Daoy (cell line): ENCODE measurements at places on chromosomes 3 and 15.
A peak's percentile ranks its signal among the peaks of the same experiment; 100 is the strongest.

GRCh38 chr3:26768068-26768651, 145.6 kb downstream of the LRRC3B start:
- no peak for DNase-seq

DNA sequence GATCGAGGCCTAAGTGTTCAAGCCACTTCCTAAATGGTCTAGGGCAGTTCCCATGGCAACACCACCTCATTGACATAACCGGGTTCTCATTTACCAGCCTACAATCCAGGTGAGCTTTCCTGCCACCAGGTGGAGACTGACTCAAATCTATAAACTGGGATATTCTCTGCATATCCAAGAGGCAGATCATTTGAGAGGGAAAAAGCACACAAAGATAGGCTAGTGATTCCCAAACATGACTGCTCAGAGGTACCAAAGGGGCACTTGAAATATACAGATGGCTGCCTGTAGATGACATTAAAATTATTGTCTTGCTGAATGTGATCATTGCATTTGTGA, 141.3 kb upstream of the PROK2 start:
- DNase-seq, result peak; percentile 11

GRCh38 chr3:149909923-149910322, 60.8 kb downstream of the PFN2 start:
- no peak for DNase-seq

DNA sequence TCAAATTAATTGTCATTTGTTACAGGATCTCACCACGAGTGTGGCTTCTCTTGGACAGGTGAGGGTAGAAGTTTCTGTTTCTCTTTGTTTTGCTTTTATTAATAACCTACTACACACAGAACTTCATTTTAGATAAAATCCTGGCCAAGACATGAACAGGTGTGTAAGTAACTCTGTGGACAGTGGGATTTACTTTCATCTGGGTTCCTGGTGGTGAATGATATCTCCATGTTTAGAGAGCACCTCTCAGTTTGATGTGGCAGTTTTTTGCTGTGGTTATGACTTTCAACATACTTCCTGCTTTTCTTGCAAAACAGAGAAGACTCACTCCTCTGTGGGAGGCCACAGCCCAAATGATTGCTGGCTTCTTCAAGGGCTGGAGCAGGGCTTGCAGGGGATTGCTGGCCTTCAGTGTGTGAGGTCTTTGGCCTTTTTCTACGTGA, 71.1 kb upstream of the XCR1 start:
- DNase-seq, result peak; percentile 7

DNA sequence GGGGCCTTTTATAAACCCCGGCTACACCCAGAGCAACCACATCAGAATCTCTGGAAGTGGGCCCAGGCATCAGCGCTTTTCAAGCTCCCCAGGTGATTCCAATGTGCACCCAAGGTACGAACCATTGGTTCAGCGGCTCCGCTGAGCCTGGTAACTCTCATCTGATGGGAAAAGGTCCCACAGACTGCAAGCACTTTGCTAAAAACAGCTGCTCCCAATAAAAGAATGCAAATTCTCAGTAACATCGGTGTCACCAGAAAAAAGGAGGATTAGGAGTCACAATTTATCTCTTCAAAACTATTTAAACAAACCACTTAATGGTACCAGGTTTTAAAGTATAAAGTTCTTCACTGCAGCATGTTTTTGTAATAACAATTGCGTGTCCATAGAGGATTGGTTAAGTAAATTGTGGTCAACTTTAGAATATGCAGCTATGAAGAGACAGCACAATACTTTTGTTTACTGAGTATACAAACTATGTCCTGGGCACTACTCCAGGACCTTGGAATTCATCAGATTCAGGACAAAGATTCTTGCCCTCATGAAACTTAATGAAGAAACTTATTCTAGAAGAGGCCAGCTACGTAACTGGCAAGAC, 660.7 kb upstream of the ADAMTS9 start:
- DNase-seq, result no peak

- peak; percentile 35 for DNase-seq
These were observed 34.4 kb upstream of the MEIS2 start for GRCh38 chr15:37134699-37135131.

DNA sequence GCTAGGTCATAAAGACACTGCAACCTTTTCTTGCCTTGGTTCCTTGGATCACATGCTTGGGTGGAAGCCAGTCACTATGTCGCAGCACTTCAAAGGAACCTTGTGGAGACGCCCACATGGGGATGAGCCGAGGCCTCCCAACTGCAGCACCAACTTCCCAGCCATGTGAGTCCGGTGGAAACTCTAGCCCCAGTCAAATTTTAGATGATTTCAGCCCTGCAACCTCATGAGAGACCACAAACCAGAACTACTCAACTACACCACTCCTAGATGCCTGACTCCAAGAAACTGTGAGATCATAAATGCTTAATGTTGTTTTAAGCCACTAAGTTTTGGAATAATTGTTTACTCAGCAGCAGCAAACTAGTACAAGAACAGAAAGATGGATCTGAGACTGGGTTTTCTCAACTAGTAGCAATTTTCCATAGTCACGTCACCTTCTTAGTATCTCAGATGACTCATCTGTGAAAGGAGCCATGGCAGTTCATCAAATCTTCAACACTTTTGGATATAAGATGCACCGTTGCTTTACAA, 86.5 kb downstream of the MB21D2 start:
- DNase-seq, result peak; percentile 86

DNA sequence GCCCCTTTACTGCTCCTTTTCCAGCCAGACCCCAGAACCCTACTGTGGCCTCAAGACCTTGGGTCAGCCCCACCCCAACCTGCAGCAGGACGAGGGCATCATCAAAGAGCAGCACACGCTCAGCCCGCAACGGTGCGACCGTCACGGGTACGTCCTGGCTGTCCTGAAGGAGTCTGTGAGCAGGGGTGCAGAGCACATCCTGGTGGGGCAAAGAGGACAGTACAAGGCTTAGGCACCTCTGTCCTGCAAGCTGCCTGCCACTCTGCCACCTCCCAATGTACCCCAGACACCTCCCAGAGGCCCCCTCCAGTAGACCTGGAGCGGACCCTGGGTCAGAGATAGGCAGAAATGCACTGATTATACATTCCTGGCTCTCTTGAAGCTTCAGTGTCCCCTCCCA, 8.0 kb downstream of the ALS2CL start:
- DNase-seq, result no peak

DNA sequence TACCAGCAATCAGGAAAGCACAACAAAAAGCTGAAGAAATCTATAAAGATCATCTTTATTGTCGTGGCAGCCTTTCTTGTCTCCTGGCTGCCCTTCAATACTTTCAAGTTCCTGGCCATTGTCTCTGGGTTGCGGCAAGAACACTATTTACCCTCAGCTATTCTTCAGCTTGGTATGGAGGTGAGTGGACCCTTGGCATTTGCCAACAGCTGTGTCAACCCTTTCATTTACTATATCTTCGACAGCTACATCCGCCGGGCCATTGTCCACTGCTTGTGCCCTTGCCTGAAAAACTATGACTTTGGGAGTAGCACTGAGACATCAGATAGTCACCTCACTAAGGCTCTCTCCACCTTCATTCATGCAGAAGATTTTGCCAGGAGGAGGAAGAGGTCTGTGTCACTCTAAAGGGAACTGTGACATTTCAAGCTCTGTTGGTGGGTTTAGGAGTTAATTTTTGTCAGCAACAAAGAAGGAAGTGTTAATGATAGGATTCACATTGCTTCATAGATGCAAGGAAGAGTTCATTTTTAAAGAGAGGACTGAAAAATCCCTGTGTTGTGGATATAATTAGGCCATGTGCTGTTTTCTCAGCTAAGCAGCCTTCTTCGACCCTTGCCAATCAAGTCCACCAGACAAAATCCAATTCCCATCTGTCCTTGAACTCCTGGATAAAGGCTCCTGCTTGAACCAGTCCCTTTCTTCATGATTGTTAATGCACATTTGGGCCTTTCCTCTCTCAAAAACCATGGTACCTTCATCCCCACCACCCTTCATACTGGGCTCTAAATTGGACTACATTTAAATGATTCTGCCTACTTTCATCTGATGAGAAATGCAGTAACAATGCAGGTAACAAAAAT, 1.2 kb downstream of the GPR15 start:
- no peak for DNase-seq

GRCh38 chr3:46222435-46223161, 14.5 kb upstream of the CCR1 start:
- no peak for DNase-seq
